ENCODE measurements at places on chromosomes 12 and 14.

DNA sequence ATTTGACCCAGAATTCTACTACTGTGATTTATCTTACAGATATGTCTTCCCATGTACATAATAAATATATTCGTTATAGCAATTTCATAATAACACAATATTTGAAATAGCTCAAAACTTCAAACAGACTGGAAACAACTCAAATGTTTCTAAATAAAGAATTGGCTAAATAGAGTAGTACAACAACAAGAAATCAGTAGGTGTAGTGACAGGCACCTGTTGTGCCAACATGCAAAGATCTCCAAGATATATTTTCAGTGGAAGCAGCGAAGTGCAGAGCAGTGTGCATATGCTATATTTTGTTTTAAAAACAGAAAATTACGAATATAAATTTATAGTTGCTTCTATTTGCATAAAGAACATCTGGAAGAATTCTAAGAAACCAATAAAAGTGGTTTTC, 60.9 kb downstream of the GRIP1 start:
- no peak for DNase-seq

DNA sequence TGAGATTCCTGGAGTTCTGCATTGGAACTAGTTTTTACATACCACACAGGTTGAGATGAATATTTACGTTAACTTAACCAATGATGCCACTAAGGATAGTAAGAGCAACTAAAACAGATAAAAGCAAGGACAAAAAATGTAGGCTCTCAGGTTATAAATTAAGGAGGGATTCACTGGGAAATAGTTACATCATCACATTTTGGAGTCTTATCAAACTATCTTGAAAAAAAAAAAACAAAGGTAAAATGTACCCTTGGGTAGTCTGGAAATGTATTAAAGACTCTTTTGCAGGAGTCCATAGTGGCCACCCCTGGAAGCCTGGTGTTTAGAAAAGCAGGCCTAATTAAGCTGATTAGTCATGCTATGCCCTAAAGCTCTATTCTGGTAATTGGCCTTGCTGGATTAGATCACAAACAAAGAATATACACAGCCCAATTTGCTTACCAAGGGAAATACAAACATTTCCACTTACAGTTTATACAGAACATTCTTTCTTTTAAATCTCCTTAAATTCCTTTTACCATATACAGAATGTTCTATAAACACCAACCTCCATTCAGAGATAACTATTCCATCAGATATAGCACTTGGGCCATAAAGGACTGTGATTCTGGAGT, 39.3 kb downstream of the SLC25A47 start:
- DNase-seq = peak; percentile 81

- DNase-seq = peak; percentile 69
Measured at GRCh38 chr12:81257947-81258551, 180.2 kb downstream of the ACSS3 start.

- no peak for DNase-seq
Measured at GRCh38 chr12:5280086-5280485, 151.8 kb upstream of the NTF3 start.

- DNase-seq = no peak
Measured at GRCh38 chr14:91875525-91876286, 8.4 kb upstream of the TC2N start.

DNA sequence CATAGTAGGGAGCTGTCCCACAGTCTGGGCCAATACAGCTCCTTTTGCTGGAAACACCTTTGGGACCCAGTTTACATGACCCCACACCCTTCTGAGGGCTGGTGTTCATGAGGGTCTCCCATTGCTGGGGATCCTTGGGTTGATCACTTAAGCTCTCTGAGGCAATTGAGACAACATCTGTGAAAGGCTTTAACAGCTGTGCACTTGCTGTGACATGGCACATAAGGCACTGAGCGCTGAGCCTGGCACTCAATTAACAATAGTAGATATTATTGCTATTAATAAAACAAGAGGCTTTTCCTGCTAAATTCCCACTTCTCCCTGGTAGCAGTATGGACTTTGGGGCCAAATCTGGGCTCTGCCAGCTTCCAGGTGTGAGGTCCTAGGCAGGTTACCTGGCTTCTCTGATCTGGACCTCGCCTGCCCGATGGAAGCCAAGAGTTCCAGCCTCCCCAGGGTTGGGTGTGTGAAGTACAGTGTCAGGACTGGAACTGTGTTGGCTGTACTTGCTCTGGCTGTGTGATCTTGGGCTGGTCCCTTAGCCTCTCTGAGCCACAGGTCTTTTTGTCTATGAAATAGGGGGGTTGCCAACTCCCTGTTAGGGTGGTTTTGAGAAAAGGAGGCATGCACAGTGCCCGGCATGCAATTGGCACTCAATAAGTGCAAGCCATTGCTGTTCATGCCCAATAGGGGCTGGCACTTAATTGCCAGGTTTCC, 3.1 kb downstream of the SH2B3 start:
- DNase-seq = no peak

- DNase-seq = no peak
Measured at GRCh38 chr14:64945431-64946178, 3.1 kb upstream of the GPX2 start.

- DNase-seq = no peak
Measured at GRCh38 chr12:51922146-51922545, 14.8 kb downstream of the ACVRL1 start.

GRCh38 chr12:54162741-54163140, 26.0 kb downstream of the SMUG1 start:
- no peak for DNase-seq

DNA sequence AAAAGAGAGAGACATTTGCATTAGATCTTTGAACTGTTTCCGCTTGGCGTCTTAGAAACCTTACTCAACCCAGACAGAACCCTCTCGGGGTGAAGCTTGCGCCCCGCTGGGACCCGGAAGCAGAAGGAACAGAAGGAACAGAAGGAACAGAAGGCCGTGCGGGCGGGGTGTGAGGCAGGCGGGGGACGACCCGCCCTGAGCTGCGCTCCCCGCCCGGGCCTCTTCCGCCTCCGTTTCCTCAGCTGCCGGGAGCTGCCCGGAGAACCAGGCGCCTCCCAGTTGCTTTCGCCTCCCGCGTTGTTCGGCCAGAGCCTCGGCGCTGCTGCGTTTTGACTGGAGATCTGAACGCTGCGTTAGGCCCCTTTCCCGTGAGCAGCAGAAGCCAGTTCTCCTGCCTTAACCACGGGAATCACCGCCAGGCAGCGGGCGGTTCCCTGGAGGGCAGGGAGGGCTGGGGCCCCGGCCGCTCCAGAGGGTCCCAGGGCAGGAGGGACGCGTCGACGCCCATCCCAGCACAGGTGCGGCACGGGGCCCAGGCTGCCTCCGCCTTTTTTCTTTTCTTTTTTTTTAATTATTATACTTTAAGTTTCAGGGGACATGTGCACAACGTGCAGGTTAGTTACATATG, 19.3 kb upstream of the MMP17 start:
- DNase-seq = no peak

DNA sequence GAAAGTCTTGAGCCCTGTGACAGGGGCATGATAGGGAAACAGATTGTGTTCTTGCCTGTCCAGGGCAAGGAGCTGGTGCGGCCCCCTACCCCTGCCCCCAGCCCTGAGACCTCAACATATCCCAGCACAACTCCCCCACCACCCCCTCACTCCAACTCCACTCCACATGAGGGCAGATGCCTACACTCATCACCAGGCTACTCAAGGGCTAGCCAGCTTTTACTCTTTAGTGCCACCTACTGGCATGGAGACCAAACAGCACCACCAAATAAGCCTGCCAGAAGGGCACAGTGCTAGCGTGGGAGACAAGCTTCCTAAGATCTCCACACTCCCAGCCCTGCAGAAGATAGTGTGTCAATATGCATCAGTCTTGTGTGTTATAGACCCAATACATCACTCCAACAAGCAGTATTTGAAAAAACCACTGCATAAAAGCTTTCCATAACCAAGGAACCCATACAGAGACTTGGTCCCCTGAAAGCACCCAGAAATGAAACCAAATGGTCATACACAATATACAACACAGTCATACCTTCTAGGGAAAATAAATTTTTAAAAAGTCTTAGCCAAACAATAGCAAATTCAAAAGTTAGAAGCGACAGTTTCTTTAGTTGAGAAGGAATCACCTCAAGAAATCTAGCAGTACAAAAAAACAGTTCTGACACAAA, 154.4 kb downstream of the KCNK10 start:
- DNase-seq = no peak

GRCh38 chr14:72485695-72486094, 408.2 kb downstream of the DPF3 start:
- no peak for DNase-seq

DNA sequence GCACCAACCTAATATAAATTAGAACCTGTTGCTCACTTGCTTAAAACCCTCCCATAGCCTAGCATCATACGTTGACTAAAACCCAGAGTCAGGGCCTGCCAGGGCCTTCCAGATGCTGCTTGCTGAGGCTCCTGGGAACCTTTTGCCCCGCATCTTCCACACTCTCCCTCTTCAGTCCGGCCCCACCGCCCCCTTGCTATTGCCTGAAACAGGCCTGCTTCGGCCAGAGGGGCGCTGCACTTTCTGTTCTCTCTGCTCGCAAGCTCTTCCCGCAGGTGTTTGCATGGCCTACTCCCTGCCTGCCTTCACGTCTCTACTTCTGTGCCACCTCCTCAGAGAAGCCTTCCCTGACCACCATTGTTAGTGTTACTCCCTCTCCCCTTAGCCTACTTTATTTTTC, 13.7 kb upstream of the TCTN2 start:
- DNase-seq = no peak

GRCh38 chr12:93174473-93174872, 203.3 kb upstream of the NUDT4 start:
- no peak for DNase-seq

DNA sequence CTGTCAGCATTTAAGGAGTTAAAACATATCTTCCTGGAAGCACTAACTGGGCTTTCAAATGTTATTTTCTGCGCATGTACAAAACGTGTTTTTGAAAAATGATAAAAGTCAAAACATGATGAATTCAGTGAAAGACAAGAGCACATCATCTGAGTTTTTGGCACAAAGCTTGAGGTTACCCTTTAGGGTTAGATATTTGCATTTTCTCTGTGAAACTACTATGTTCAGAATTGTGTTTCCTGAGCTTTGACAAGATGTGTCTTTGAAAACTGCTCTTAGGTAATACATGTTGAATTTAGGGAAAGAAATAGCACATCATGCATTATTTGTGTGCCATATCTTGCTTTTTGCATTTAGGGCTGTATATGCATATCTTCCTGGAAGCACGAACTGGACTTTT, 79.0 kb downstream of the ASCL4 start:
- DNase-seq = no peak

DNA sequence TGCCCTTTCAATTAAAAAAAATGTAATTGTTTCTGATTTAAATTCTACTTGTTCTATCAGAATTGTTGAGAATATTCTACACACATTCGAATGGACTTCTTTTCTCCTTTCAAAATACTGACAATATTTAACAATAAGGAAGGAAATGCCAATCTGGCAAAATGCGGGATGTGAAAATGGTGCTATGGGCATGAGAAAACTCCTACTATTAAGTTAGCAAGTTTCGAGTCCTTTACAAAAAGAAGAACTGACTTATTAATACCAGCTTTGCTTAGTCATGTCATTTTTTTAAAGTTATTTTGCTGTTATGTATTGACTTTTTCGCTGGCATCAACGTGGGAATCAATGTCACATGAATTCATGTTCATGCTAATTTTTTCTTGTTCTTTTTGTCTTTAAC, 31.7 kb upstream of the ARL1 start:
- DNase-seq = no peak

- no peak for DNase-seq
Measured at GRCh38 chr12:92094751-92095161, 50.9 kb downstream of the BTG1 start.

GRCh38 chr12:70366581-70367257, 629 bp downstream of the KCNMB4 start:
- peak; percentile 68 for DNase-seq

- DNase-seq = no peak
Measured at GRCh38 chr14:104745431-104745830, 7.5 kb upstream of the SIVA1 start.

DNA sequence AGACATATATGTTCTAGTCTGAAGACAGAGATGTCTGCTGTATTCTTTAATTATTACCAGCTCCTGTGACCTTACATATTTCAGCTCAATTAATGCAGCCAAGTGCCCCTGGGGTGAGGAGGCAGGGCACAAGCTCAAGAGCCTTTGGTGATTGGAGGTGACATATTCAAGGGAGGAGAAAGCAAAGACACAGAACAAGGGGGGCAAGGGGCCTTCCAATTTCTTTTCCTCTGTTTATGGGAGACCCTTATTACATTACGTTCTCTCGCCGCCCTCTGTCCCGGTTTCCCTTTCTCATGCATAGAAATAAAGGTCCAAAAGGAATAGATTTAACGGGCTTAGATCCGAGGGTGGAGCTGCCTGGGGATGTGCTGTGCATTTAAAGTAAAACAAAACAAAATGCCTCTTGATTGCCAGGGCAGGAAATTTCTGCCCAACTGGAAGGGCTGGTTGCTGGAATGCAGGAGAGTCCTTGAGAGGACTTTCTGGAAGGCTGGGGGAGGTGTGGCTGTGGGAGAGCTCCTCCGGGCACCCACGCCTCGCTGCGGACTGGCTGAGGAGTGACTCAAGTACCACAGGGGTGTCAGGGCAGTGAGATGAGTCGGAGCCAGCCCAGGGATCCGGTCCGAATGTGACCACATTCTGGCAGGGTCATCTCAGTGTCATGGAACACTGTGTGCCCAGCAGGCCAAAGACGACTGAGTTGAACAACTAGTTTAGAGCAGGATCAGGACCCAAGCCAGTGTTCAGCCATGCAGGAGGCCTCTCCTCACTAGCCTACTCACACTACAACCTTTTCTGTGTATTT, 32.1 kb upstream of the GSG1 start:
- DNase-seq = no peak

GRCh38 chr14:71319666-71320065, 412.4 kb downstream of the PCNX1 start:
- peak; percentile 26 for DNase-seq

GRCh38 chr14:58884442-58884841, 246.7 kb downstream of the DACT1 start:
- DNase-seq = no peak

DNA sequence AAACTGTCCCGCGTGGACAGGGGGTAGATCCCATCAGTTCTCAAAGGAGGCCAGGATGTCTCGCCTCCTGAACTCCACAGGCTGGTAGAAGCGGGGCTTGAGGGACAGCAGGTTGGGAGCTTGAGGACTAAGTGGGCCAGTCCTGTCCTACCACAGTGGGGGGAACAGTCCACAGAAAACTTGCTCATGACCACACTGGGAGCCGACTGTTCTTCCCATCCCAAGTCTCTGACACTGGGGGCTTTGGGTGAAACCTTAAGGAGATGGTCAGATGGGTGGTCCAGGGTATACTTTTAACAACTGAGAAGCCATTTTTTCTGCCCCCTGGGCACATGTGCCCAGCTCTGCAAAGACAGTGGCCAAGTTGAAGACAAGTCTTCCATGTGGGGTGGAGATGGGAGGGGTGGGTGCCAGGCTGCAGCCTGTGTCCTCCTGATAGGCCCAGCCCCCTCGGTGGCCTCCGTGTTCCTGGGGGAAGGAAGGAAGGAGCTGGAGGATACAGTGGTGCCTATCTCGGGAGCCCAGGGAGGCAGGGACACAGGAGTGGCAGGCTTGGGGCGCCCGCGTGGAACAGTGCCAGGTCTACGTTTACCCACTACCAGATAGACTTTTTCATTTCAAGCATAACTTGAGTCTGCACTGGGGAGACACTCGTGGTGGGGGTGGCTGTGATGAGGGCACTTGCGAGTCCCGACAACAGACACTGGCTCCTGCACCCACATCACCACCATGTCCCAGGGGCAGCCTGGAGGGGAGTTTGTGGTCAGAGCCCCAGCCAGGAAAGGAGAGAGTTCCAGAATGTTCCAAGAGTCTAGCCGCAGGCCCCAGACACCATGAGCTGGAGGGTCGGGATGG, 14.7 kb downstream of the RHOF start:
- DNase-seq = no peak

GRCh38 chr12:121976950-121977349, 44.7 kb upstream of the BCL7A start:
- DNase-seq = no peak
